Naive thymus-derived CD4-positive, alpha-beta T cell (primary cell): ENCODE measurements at places on chromosomes 7 and 10. TPM values are rescaled to one million over a fixed set of nuclear protein-coding genes. Genes with fewer than 3 reads are reported as not detected.

NKX2-3 gene
- total RNA-seq: not detected

XRCC2 gene
- 1.2 TPM for total RNA-seq

CTNNA3 gene
- total RNA-seq: not detected

FGF8 gene
- total RNA-seq: not detected in 2 replicates

ZNF467 gene
- total RNA-seq: 33.1 TPM

SH2B2 gene
- total RNA-seq: 10.9 TPM

WEE2 gene
- 0.11 TPM for total RNA-seq

IGF2BP3 gene
- 0.13 TPM for total RNA-seq

TMEM270 gene
- total RNA-seq: not detected

DNAH11 gene
- total RNA-seq: 0.03 TPM

CALML3 gene
- total RNA-seq: not detected

SH3PXD2A gene
- 20.5 TPM for total RNA-seq

DNA sequence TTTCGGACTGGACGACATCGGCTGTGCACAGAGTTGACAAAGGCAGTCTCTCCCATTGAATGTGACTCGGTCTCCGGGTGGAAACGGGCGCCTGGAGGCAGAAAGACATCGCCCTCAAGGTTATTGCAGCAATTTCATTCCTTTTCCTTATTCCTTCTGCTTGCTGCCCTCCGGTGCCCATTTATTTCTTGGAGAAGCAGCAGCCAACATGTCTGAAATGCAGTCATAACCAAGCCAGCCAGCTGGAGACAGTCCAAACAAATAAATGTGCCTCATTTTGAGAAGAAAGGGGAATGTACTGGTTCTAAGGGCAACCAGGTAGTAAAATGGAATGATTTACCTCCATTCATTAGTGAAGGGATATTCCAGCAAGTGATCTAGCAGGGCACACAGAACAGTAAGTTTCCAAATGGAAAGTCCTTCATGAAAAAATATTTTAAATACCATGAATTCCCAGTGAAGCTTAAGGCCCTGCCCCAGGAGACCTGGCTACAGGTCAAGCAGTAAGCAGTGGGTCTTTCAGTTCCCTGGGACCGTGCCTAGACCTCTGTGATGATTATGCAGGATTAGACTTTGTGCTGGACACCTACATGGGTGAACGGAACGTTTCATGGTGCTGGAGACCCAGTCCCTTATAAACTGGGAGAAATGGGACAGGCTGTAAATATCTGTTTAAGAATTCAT is 86.6 kb downstream of the ABLIM1 start:
- no peaks in the 10 kb centered on the region for H3K27me3 ChIP-seq
- no peak overlapping the region for H3K4me3 ChIP-seq
- no peaks in the 10 kb centered on the region for H3K36me3 ChIP-seq
- no peaks in the 10 kb centered on the region for H3K4me1 ChIP-seq
- H3K27ac ChIP-seq: no peak overlapping the region

GRCh38 chr10:103736763-103737162 is 118.6 kb downstream of the SH3PXD2A start:
- no peaks in the 10 kb centered on the region for H3K27me3 ChIP-seq
- H3K4me1 ChIP-seq: no peaks in the 10 kb centered on the region
- H3K4me3 ChIP-seq: no peak overlapping the region
- H3K27ac ChIP-seq: no peak overlapping the region
- no peak for DNase-seq

GRCh38 chr10:95500649-95501048 is 60.5 kb downstream of the SORBS1 start:
- no peaks in the 10 kb centered on the region for H3K36me3 ChIP-seq
- no peak overlapping the region for H3K4me3 ChIP-seq
- no peak overlapping the region for H3K27ac ChIP-seq
- no peaks in the 10 kb centered on the region for H3K27me3 ChIP-seq

DNA sequence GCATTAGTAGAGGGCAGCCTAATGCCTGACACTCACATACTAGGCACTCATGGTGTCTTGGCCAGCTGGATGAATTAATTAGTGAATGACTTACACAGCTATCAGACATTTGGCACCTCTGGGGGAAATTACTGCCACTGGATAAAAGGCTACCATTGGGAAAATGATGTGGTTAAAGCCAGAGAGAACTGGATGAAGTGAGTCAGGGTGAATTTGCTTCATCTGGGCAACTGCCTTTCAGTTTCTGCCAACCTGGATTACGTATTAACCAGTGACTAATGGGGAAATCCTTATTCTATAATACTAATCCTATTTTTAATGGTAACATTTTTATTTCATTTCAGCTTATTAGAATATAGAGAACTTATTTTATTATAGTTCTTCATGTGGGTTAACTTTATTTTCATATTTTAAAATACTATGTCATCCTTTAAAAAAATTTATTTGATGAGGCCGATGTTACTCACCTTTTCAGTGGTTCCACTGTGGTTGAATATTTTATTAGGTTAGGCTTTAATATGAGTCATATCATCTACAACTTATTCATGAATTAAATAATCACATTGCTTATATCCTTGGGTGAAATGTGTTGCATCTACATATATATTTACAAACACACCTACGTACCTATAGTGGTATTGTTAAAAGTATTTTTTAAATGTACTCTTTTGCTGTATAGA is 85.6 kb upstream of the CAPZA2 start:
- no peak overlapping the region for H3K4me3 ChIP-seq
- H3K36me3 ChIP-seq: no peaks in the 10 kb centered on the region
- no peaks in the 10 kb centered on the region for H3K27me3 ChIP-seq
- H3K4me1 ChIP-seq: no peaks in the 10 kb centered on the region
- H3K27ac ChIP-seq: no peak overlapping the region

GRCh38 chr10:4215485-4215884 is 430.5 kb upstream of the KLF6 start:
- H3K27me3 ChIP-seq: no peaks in the 10 kb centered on the region
- no peak overlapping the region for H3K27ac ChIP-seq
- no peak overlapping the region for H3K4me3 ChIP-seq
- H3K36me3 ChIP-seq: no peaks in the 10 kb centered on the region
- H3K4me1 ChIP-seq: no peaks in the 10 kb centered on the region

GRCh38 chr7:2049782-2050510 is 182.8 kb downstream of the MAD1L1 start:
- H3K27ac ChIP-seq: no peak overlapping the region
- H3K4me1 ChIP-seq: peaks cover 9% of the 10 kb centered on the region
- H3K4me3 ChIP-seq: no peak overlapping the region
- H3K36me3 ChIP-seq: no peaks in the 10 kb centered on the region

- H3K27me3 ChIP-seq: no peaks in the 10 kb centered on the region
- no peak overlapping the region for H3K4me3 ChIP-seq
- H3K27ac ChIP-seq: no peak overlapping the region
- no peak for DNase-seq
Measured at GRCh38 chr7:139915268-139915863, 86.3 kb downstream of the TBXAS1 start.

- no peak for DNase-seq
- no peaks in the 10 kb centered on the region for H3K36me3 ChIP-seq
Measured at GRCh38 chr7:149706398-149706797, 67.0 kb downstream of the ZNF467 start.

- peaks cover 6% of the 10 kb centered on the region for H3K4me1 ChIP-seq
- DNase-seq: no peak
- no peaks in the 10 kb centered on the region for H3K27me3 ChIP-seq
- no peak overlapping the region for H3K4me3 ChIP-seq
- H3K36me3 ChIP-seq: no peaks in the 10 kb centered on the region
Measured at GRCh38 chr10:110646417-110647135, 2.4 kb downstream of the RBM20 start.

- no peak overlapping the region for H3K4me3 ChIP-seq
- H3K4me1 ChIP-seq: no peaks in the 10 kb centered on the region
- H3K27me3 ChIP-seq: no peaks in the 10 kb centered on the region
Measured at GRCh38 chr7:75842836-75843446, 29.3 kb upstream of the CCL24 start.

DNA sequence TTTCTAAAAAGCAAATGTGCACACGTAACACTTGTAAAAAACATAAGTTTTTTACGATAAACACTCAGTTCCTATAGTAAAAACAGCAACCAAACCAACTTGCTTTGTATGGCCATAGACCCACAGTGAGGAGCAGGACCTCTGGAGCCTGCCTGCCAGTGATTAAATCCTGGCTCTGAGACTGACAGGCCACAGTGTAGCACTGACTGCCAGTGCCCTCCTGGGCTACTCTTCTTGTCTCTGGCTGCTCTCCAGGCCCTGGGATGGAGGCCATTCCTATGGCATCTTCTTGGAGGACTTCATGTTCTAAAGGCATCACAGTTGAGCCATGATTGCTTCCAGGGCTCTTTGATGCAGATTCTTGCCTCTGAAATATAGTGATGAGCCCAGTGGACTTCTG is 22.7 kb upstream of the TMEM254 start:
- no peaks in the 10 kb centered on the region for H3K4me1 ChIP-seq
- H3K4me3 ChIP-seq: no peak overlapping the region
- no peak for DNase-seq
- no peaks in the 10 kb centered on the region for H3K36me3 ChIP-seq

GRCh38 chr7:50190776-50191175 is 97.7 kb upstream of the ZPBP start:
- no peaks in the 10 kb centered on the region for H3K36me3 ChIP-seq
- no peak overlapping the region for H3K4me3 ChIP-seq
- no peaks in the 10 kb centered on the region for H3K27me3 ChIP-seq
- H3K4me1 ChIP-seq: no peaks in the 10 kb centered on the region
- no peak overlapping the region for H3K27ac ChIP-seq

GRCh38 chr10:33150146-33150545 is 184.3 kb downstream of the NRP1 start:
- H3K36me3 ChIP-seq: no peaks in the 10 kb centered on the region
- DNase-seq: no peak
- no peak overlapping the region for H3K27ac ChIP-seq
- H3K4me1 ChIP-seq: peaks cover 48% of the 10 kb centered on the region
- H3K4me3 ChIP-seq: no peak overlapping the region

GRCh38 chr10:116304923-116305322 is 19.3 kb upstream of the CCDC172 start:
- H3K36me3 ChIP-seq: no peaks in the 10 kb centered on the region
- DNase-seq: no peak
- H3K4me1 ChIP-seq: no peaks in the 10 kb centered on the region
- H3K27me3 ChIP-seq: no peaks in the 10 kb centered on the region
- H3K27ac ChIP-seq: no peak overlapping the region

DNA sequence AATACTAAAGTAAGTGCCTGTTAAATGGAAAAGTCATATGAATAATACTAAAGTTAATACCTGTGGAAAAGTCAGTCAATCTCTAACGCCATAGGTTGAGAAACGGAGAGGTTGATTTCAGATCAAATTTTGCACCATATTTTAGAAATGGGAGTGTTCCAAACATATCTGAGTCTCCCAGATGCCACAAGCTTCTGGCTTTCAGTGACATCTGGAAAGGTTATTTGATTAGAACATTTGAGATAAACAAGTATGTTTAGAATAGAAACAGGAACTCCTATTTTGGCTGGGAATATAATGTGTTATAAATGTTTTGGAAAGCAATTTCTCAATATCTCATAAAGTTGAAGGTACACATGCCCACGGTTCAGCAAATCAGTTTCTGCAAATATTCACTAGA is 5.8 kb downstream of the MACC1 start:
- no peak overlapping the region for H3K27ac ChIP-seq
- no peaks in the 10 kb centered on the region for H3K4me1 ChIP-seq
- no peaks in the 10 kb centered on the region for H3K36me3 ChIP-seq
- DNase-seq: no peak
- no peak overlapping the region for H3K4me3 ChIP-seq

GRCh38 chr7:42017349-42017986 is 219.5 kb downstream of the GLI3 start:
- H3K27me3 ChIP-seq: no peaks in the 10 kb centered on the region
- no peak for DNase-seq
- no peak overlapping the region for H3K4me3 ChIP-seq
- no peaks in the 10 kb centered on the region for H3K4me1 ChIP-seq
- H3K36me3 ChIP-seq: no peaks in the 10 kb centered on the region

GRCh38 chr10:104034401-104035193 is 51.1 kb downstream of the COL17A1 start:
- H3K4me3 ChIP-seq: no peak overlapping the region
- no peaks in the 10 kb centered on the region for H3K4me1 ChIP-seq
- H3K27me3 ChIP-seq: no peaks in the 10 kb centered on the region

GRCh38 chr10:59319854-59320253 is 42.5 kb downstream of the FAM13C start:
- H3K27me3 ChIP-seq: no peaks in the 10 kb centered on the region
- no peaks in the 10 kb centered on the region for H3K36me3 ChIP-seq
- H3K4me3 ChIP-seq: no peak overlapping the region
- H3K27ac ChIP-seq: no peak overlapping the region
- no peaks in the 10 kb centered on the region for H3K4me1 ChIP-seq

- no peak for DNase-seq
- H3K27me3 ChIP-seq: no peaks in the 10 kb centered on the region
- no peaks in the 10 kb centered on the region for H3K36me3 ChIP-seq
- no peak overlapping the region for H3K27ac ChIP-seq
- no peak overlapping the region for H3K4me3 ChIP-seq
- H3K4me1 ChIP-seq: no peaks in the 10 kb centered on the region
Measured at GRCh38 chr10:28738200-28738599, 60.9 kb downstream of the BAMBI start.

GRCh38 chr10:124994573-124995473 is 52.9 kb downstream of the ZRANB1 start:
- DNase-seq: no peak
- no peaks in the 10 kb centered on the region for H3K4me1 ChIP-seq
- no peak overlapping the region for H3K4me3 ChIP-seq
- H3K27me3 ChIP-seq: no peaks in the 10 kb centered on the region

GRCh38 chr10:18984531-18984930 is 64.1 kb upstream of the MALRD1 start:
- H3K4me1 ChIP-seq: no peaks in the 10 kb centered on the region
- H3K27ac ChIP-seq: no peak overlapping the region
- DNase-seq: no peak
- H3K27me3 ChIP-seq: no peaks in the 10 kb centered on the region
- no peaks in the 10 kb centered on the region for H3K36me3 ChIP-seq
